ENCODE measurements at places on chromosomes 11 and 22.

DNA sequence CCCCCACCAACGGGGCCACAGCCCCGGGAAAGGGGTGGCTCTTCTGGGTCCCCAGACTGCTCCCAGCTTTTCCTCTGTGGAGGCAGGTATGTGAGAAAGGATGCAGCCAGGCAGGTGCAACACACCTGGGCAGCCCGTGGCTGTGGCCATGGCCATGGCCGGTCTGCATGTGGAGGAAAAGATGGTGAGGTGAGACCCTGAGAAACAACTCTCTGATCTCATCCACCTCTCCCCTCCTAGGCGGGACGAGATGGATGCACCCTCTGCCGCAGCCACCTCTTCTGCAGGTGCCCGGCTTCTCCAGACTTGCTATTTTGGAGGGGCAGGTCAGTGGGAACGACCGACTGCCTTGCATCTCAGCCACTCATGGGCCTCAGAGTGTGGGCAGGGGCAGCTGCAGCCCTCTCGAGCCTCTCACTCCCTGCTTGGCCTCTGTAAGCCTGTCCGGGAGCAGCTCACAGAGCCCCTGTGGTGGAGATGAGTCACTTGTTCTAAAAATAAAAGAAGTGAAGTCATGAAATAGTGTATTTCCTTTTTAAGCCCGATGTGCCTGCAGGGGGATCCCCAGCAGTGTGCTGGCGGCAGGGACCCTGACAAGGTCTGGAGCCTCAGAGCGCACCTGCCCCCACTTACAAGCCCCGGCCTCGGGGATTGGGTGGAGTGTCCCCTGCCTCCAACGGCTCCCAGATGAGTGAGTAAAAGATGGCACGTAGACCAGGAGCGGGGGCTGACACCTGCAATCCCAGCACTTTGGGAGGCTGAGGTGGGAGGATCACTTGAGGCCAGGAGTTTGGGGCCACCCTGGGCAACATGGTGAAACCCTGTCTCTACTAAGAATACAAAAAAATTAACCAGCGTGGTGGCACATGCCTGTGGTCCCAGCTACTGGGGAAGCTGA is 10.7 kb downstream of the SMIM38 start:
- no peak for DNase-seq

- no peak for DNase-seq
Observed at GRCh38 chr11:109547356-109548027, 125.5 kb downstream of the C11orf87 start.

DNA sequence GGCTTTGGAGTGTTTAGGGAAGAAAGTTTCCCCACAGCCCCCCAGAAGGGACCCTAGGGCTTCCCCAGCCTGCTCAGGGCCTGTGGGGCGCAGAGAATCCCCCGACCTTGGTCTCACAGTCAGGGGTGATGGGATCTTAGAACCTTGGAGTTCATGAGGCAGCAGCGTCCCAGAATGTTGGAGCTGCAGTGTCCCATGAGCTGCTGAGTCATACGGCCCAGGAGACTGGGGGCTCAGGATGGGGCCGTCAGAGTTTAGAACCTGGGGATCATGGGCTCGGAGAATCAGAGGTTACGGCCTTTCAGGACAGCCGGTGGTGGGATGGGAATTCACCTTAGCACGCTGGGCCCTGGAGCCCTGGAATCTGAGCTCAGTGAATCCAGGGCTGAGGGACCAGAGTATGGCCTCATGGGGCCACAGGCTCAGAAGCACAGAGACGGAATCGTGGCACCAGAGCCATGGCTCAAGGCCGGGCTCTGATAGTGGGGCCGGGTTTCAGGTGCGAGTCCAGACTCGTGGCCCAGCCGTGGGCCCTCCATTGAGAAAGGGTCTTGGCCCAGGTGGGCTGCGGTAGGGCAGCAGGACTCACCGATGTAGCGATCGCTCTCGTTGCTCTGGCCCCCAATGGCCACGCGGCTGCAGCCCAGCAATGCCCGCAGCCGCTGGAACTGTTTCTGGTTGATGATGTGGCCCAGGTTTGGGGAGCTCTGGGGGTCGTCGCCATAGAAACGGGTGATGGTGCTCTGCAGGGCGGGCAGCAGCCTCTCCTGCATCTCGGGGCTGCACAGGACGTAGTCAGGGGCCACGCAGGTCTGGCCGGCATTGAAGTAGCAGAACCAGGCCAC is 9.5 kb downstream of the ALDH3B2 start:
- DNase-seq: no peak

- DNase-seq: no peak
Observed at GRCh38 chr22:49657974-49658590, 169.6 kb downstream of the BRD1 start.

DNA sequence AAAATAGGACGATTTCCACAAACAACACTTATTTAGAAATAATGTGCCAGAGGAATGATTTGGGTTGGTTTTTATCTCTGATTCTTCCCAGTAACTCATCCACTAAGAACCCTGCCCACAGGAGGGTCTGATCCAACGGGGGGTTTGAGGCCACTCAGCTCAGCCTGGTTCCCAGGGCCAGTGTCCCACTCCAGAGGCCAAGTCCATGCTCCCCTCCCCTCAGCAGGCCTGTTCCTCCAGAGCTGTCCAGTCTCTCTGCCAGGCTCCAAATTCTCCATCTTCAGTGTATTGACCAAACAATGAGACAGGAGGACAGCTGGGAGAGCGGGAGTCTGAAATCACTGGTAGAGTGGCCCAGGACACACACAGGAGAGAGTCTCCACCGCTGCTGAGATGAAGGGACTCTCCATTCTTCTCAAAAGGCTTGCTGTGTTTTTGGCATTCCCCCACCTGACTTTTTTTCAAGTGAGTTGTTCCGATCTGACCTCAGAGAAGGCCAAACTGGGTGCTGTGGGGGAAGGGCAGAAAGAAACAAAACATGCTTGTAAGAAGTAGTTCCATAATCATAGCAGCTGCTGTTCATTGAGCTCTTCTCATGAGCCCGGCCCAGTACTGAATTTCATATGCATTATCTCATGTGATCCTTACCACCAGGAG is 17.6 kb upstream of the SCN2B start:
- DNase-seq: no peak

DNA sequence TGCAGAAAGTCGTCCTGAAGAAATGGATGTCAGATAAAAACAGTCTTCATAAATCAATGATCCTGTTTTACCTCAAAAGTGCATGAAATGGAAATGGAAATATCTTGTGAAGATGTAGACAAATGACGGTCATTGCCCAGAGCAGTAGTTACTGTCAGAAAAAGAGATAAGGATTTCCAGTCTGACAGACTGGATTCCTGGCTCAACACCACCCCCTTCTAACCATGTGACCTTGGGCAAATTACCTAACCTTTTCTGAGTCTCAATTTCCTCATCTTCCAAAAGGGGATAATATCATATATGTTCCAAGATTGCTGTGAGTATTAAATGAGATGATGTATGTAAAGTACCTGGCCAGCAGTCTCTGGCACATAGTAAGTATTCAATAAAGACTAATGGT is 32.9 kb upstream of the EHF start:
- no peak for DNase-seq

- no peak for DNase-seq
Observed at GRCh38 chr11:90564531-90564930, 341.7 kb upstream of the CHORDC1 start.

- DNase-seq: no peak
Observed at GRCh38 chr11:73156114-73156513, 14.0 kb upstream of the FCHSD2 start.

DNA sequence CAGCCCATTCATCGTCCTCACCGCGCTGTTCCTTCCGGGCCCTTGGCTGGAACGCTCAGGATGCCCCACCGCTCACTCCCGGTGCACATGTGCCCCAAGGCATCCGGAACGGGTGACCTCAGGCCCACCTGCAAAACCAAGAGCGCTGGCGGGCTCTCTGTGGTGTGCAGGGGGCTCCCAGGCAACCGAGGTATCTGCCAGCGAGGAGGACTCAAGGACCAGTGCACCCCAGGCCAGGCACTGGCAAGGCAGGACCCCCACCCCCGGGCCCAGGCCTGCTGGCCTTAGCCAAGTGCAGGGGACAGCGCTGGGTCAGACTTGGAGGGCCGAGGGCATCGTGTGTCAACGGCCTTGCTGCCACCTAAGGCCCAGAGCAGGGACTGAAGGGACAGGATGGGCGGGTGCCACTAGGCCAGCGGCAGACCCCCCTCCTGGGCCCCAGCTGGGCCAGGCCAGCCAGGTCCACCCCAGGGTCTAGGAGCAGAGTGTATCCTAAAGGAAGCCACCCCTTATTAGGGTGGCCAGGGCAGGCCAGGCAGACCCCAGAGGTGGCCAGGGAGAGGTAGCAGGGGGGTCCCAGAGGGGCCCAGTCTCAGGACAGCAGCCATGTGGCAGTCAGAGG is 8.5 kb downstream of the TNNT3 start:
- no peak for DNase-seq

DNA sequence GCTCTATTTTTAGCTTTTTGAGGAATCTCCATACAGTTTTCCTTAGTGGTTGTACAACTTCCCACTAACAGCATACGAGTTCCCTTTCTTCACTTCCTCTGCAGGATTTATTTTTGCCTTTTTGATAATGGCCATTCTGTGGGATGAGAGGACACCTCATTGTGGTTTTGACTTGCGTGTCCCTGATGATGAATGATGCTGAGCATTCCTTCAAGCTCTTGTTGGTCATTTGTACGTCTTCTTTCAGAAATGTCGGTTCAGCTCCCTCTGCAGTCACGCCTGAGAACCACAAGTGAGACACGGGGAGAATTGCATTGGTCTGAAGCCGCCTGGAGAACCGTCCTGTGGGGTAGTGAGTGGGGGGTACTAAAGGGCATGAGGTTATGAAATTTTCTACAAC is 2.0 kb upstream of the KRTAP5-10 start:
- DNase-seq: peak; percentile 11

DNA sequence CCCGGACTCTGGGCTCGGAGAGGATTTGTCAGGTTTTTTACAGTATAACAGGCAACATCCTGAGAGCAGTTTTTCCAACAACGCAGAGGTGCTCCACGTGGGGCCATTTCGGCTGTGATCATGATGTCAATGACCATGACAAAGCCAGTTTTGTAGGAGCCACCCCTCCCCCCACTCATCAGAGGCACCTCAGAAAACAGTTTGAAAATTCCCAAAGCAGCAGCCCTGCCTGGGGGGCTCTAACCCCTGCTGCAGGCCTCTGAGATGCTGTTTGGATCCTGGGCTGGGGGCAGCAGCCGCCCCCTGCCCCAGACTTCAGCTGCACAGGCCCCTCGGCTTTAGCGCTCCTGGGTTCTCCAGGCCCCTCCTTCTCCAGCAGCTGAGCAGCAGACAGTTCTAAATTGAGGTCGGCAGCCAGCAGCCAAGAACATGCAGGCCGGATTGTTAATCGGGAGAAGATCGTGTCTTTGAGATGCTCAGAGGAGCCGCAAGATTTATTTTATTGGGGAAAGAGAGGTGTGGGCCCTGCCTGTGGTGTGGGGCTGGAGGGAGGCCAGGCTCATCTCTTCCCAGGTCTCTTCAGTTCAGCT is 19.4 kb downstream of the NFAM1 start:
- DNase-seq: no peak

DNA sequence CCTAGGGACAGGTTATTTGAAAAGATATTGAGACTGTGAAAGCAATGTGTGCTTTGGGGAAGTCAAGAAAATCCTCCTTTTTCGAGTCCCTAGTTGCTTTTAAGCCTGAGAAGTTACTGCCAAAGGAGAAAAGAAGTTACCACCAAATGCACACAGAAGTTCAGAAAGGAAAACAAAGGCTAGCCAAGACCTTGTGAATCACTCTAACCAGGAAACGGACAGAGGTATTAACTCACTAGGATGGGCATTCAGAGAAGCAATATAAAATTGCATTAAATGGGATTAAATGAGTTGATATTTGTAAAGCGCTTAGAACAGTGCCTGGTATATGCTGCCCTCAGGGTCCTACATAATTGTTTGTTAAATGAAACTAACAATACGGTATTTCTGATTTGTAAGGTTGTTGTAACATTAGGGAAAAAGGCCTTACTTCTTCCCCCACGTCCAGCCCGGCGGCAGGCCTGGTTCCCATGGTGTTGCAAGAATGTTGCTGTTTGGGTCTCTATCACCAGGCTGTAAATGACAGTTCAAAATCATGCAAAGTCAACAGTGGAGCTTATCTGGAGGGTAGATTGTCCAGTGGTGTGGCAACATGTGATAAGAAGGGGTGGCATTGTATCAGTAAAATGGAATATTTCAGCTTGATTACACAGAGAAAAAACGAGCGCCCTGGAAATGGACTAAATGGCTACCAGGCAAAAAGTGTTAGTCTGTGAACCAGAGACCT is 7.1 kb downstream of the TMA7B start:
- DNase-seq: no peak

DNA sequence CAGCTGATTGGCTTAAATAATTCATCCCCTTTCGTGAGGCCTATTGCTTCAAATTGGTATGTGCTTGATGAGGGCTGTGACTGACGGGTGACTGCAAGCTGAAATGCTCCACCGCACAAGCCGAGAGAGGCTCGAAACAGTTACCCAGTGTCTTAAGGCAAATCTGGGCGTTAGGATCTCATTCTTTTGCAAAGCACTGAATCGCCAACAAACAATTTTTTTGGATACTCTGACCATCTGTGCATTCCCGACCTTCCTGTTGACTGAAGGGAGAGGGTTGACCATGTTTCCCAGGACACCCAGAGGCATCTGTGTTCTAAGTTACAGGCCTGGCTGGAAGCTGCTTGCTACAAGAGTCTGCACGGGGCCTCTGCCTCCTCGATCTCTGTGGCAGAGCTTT is 32.1 kb downstream of the CACNG2 start:
- DNase-seq: no peak

GRCh38 chr22:38788021-38788816 is 5.7 kb downstream of the DNAL4 start:
- DNase-seq: no peak

GRCh38 chr11:78825591-78826020 is 250.9 kb upstream of the NARS2 start:
- no peak for DNase-seq

DNA sequence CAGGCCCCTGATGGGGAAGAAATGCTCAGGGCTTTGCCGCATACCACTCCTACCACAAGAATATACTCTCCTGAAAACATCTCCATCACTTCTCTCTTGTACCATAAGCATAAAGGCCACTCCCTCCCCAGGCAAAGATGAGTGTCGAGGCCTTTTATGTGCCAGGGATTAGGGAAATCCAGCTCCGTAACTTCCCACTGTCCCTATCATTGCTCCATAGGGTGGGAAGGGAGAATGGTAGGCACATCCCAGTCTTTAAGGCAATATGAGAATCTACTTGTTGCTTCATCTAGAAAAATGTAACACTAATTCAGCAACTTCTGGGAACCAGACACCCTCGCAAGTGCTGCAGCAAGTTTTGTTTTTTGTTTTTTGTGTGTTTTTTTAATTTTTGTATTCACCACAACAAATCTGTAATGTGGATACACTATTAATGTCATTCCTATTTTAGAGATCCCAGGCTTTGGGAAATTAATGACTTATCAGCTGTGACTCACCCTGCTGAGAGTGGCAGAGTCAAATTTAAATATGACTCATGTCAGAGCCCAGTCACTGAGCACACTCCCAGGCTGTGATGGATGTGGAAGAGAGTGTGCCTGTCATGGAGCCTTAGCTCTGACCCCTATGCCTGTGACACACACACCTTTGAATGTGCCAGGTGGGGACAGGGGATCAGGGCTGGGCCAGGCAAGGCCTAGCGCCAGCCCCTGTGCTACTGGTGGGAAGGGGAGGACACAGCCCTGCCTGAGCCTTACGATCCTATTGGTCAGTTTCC is 23.4 kb downstream of the PANX1 start:
- DNase-seq: no peak

All from CD4-positive, alpha-beta T cell treated with Interleukin-10 for 1 hour (primary cell).